ENCODE measurements at places on chromosomes 2 and 18. TPM values are rescaled to one million over a fixed set of nuclear protein-coding genes. Genes with fewer than 3 reads are reported as not detected.

DNA sequence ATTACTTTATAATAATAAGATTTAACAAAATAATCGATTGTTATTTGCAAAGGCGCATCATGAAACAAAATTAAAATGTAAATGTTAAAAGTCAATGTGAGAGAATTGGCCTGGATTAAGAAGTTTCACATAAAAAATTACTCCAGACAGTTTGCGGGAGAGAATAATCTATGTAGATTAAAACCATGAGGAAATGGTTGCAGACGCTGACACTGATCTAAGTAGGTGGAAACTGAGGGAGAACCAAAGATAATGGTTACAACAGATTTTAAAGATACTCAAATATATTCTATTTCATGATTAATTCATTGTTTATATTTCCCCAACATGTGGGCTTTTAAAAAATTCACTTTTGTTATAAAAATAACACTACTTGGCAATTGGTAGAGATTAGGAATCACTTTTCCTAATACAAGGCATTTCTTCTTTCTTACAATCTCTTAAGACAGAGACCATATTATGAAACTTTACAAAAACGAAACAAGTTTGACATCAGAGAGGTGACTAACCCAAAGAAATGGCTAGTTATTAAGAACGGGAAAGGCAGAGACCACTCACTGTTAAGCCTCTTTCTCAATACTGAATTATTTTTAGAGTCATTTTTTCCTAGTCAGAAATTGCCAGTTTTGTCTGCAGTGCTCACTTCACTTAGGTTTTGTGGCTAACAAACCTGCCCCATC is 1.6 kb downstream of the KANSL1L start:
- peak; percentile 61 for DNase-seq

The SEMA4C gene
- total RNA-seq, result 8.8 TPM

The G6PC2 gene
- total RNA-seq, result not detected

The CMPK2 gene
- 5.5 TPM for total RNA-seq

DNA sequence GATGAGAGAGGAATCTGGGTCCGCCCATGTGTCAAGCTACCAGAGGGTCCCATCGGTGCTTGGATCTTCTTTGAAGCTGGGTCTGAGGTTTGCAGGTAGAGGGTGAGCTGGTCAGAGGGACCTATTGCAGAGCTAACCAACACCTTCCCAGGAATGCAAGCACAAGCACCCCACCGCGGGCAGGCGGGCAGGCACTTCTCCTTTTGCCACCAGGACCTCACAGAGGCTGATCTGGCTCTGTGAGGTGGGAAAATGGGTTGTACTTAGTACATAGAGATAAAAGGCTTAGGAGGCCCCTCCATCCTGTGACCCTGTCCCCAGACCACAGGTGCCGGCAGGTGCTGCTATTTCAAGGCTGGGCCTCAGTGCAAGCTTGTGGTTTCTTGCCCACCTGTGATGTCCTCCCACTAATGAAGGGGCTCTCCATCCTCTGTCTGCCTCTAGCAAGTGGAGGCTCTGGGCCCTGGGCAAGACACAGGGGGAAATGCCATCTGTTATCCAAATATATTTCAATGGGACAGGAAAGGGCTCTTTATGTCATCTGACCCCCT is 31.4 kb upstream of the IL37 start:
- DNase-seq, result no peak

The TDRD15 gene
- total RNA-seq, result not detected

DNA sequence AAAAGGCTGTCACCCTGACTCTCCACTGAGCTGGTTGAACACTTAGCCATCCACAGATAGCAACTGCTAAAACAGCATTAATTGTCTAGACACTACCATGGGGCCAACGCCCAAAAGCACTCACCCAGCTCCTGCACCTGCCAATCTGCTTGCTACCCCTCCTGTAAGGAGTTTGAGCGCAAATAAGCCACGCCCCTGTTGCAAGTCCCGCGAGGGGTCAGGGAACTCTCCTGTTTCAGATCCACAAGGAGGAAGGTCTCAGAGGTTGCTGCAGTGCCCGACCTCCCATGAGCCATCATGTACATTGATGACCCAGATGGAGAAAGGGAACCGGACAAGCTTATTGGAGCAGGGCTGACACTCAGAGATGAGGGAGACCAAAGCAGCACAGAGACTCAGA is 106.8 kb downstream of the ZNF516 start:
- DNase-seq, result no peak

- DNase-seq, result no peak
Observed at GRCh38 chr18:54807303-54807702, 21.0 kb upstream of the RAB27B start.

DNA sequence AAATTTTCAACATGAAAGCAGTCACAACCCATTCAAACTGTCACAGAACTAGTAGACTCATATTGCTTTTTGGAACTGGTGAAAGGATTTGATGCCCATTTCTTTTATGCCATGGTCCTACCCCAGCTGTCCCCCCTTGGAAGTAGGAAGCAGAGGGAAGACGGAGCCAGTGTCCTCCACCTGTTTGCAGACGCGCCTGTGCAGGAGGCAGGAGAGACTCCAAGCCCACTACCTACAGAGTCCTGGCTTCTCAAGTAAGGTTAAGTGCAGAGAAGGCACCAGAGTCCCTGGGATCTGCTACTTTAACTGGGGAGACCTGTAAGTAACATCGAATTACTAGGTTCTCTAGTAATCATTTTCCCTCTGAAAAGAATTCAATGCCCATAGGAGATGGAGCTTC is 32.7 kb upstream of the DNMT3A start:
- DNase-seq, result no peak

GRCh38 chr2:174383796-174384195 is 11.7 kb upstream of the SCRN3 start:
- DNase-seq, result no peak

- DNase-seq, result no peak
Observed at GRCh38 chr2:71793926-71794325, 340.6 kb downstream of the DYSF start.

The PCARE gene
- not detected for total RNA-seq

- no peak for DNase-seq
Observed at GRCh38 chr18:54173980-54174630, 50.4 kb downstream of the MBD2 start.

GRCh38 chr2:70181363-70181956 is 9.4 kb downstream of the C2orf42 start:
- no peak for DNase-seq

GRCh38 chr2:232731470-232731869 is 34.3 kb downstream of the GIGYF2 start:
- no peak for DNase-seq

GRCh38 chr2:218331745-218332144 is 24.9 kb upstream of the CATIP start:
- DNase-seq, result no peak

DNA sequence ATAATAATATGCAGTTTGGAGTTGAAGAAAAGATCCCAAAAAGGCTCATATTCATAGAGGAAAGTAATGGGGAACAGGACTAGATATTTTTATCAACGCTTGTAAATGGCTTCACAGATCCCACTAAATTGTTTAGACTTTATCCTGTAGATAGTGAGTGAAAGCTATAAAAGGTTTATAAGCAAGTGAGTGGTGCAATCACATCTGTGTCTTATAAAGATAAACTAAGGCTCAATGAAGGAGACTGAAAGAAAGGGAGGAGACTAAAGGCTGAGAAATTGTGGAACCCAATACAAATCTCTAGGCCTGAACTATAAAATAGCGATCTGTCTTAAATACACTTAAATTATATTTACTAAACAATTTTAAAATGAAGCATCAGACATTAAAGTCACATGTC is 7.7 kb downstream of the SP3 start:
- DNase-seq, result no peak

The DUSP2 gene
- 75.7 TPM for total RNA-seq

- peak; percentile 1 for DNase-seq
Observed at GRCh38 chr18:70659036-70659925, 370.4 kb downstream of the SOCS6 start.

The LRP1B gene
- total RNA-seq, result not detected

GRCh38 chr18:23106575-23106974 is 28.7 kb upstream of the CABLES1 start:
- peak; percentile 89 for DNase-seq

The CREG2 gene
- total RNA-seq, result not detected

DNA sequence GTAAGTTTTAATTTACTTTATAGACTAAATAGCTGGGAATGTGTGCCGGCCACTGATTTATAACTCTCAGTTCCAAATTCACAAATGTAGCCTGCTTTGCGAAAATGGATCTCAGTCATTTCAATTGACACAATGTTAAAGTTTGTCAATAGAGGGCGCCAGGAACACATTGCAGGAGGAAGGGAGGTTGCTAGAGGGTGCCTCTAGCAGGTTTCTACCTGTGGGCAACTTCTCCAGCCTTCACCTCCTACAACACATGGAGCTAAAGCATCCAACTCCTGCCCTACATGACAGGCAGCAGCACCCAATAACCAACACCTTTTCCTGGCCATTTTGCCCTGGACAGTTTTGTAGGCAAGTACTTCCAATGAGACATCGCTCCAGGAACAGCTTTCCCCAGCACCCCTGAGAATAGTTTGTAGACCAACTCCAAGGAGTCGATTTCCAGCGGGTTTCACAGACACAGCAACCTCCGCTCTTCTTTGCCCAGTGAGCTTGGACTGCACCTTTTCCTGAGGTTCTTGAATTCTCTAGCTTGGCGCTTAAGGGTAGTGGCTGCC is 784.8 kb upstream of the CDH2 start:
- DNase-seq, result peak; percentile 45

DNA sequence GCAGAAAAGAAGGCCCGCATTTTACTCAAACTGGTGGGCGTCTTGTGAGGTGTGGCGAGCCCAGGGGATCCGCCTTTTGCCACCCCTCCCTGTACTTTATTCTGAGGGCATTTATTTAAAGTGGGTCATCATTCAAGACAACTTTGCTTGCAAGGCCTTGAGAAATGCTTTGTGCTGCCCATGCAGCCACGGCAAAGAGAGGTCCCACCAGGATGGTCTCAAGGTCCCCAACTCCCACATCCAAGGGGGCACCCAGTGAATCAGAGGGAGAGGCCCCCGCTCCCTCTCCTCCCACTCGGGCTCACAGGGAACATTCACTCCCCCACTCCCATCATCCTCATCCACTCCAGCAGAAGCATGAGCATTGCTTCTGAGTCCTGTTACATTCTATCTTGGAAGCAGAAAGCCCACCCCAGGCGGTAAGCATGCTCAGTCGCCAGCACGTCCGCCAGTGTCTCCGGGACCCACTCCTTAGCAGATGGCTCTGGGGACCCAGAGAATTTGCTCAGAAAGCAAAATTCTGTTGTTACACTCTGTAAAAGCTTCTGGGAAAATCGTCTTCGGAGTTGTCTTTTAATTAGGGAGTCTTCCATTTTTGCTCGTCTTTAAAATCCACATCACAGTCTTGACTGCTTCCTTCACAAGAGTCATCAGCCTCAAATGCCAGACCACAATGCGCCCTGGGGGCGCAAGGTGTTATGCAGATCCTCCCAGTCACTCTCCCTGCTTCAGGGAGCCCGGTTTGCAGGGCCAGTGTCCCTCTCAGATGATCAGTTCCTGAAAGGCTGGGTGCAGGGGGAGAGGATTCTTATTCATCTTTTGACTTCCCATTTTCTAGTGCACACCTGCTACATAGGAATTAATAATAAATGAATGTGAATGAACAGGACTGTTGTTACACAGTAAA is 99.4 kb upstream of the NCK2 start:
- DNase-seq, result no peak

- no peak for DNase-seq
Observed at GRCh38 chr2:85167479-85167878, 34.3 kb downstream of the TCF7L1 start.

The C1QL2 gene
- total RNA-seq, result not detected

DNA sequence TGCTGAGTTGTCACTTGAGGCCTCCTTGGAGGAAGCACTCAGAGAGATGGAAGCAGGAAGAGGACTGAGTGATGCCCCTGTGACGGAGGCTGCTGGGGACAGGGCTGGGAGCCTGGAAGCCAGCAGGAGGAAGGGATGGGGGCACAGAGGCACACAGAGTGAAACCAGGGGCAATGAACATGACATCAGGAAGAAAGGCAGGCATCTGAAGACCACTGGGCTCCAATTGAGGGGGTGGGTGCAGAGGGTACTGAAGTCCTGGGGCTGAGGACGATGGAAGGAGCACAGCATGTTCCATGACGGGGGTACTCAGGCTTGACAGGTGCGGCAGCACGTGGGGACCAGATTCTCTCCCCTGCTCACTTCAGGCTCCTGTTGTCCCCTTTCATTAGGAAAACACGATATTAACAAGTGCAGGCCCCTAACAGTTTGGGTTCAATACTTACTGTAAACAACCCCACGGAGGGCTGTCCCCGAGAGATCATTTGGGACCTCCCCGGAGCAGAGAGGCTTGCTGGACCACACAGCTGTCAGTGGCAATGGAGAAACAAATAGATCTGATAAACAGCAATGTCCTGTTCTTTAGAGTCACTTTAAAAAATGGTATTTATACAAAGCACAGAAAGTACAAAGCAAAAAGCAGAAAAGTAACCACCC is 8.7 kb downstream of the INPP5D start:
- DNase-seq, result no peak

The ACVR2A gene
- 2.8 TPM for total RNA-seq

All from HT-29 (cell line).